ENCODE measurements at places on chromosomes 6 and 20. TPM values are rescaled to one million over a fixed set of nuclear protein-coding genes. Genes with fewer than 3 reads are reported as not detected.

- no peak for DNase-seq
Measured at GRCh38 chr6:85472744-85473143, 22.9 kb downstream of the NT5E start.

GRCh38 chr6:125077453-125077852 lies 76.1 kb upstream of the TPD52L1 start:
- DNase-seq = no peak

Gene DSE
- 40.9 TPM for polyA plus RNA-seq

Gene RBBP8NL
- polyA plus RNA-seq = 2.7 TPM

- no peak for DNase-seq
Measured at GRCh38 chr6:40586369-40587201, 579 bp downstream of the LRFN2 start.

Gene RIPOR3
- polyA plus RNA-seq = 8.5 TPM

DNA sequence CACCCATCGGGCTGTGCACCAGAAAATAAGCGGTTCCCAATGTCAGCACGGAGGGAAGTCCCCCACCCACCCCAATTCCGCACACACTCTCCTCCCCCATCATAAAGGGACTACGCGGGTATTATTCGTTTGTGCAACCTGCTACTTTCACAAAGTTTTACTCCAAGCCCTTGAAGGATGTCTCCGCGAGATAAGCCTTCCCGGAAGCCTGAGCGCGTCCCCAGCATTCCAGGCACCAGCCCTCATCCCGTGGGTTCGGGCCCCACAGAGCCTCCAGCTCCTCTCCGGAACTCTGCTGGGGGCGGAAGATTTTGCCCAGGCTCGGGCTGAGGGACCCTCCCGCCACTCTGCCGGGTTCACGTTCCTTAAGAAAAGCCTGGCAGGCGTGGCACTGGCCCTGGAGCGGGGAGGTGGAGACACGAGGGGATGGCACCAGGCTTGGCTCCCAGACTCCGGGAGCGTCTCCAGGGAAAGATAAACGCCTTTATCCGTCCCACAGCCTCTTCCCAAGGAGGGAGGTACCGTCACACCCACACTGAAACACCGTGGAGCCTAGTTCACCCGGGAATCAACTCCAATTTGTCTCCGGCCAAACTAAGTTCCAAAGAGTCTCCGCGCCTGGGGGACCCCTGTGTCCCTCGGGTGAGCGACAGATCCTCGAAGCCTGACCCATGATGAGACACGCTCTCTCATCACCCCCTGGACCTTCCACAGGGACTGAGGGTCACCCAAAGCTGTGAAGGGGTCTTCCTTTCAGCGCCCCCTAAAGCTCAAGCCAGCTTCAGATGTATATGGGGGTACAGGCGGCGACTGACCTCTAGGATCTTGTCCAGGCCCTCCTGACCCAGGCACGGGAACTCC lies 934 bp downstream of the KCNK5 start:
- no peak for DNase-seq

DNA sequence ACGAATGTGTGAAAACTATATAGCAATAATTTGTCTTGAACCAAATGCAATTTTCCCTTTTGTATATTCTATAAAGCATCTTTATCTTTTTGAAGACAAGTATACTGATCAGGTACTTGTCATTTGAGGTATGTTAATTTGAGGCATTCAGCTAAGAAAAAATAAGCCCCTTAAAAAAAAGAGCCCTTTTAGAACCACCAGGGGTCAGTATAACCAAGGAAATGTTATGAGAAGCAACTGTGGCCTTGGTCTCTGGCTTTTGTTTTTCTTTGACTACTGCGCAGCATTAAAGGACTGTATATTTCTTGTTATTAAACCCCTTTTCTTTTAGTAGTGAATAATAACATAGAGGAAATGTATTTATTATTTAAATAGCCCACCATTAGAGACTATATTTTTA lies 43.1 kb downstream of the CD109 start:
- DNase-seq = peak; percentile 71

DNA sequence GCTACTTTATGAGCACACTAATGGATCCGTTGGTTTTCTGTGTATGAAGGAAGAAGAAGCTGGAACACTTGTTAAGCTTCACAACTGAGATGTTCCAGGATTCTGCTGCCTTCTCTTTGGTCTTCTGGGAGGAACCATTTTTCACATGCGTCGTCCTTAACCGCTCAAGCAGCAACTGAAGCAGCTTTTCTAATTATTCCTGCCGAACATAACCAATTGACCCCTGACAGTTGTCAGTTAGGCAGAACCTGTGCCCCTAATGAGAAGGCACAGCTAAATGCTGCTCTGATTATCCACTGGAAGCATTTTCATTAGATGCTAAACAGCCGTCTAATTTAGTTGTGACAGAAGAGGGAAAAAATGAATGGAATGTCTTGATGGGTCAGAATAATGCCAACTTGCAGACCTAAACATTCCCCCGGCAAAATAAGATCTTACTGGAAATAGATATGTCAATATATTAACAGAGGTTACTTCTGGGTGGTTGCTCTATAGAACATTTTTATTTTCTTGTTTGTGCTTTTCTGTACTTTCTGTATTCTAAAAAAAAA lies 85.0 kb upstream of the SMLR1 start:
- no peak for DNase-seq

DNA sequence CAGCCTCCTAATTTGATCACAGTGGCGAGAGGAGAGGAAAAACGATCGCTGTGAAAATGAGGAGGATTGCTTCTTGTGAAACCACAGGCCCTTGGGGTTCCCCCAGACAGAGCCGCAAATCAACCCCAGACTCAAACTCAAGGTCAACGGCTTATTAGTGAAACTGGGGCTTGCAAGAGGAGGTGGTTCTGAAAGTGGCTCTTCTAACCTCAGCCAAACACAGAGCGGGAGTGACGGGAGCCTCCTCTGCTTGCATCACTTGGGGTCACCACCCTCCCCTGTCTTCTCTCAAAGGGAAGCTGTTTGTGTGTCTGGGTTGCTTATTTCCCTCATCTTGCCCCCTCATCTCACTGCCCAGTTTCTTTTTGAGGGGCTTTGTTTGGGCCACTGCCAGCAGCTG lies 28.7 kb downstream of the SAYSD1 start:
- DNase-seq = no peak

Gene TEAD3
- 62.5 TPM for polyA plus RNA-seq

GRCh38 chr6:12545619-12546409 lies 170.8 kb upstream of the PHACTR1 start:
- DNase-seq = no peak

DNA sequence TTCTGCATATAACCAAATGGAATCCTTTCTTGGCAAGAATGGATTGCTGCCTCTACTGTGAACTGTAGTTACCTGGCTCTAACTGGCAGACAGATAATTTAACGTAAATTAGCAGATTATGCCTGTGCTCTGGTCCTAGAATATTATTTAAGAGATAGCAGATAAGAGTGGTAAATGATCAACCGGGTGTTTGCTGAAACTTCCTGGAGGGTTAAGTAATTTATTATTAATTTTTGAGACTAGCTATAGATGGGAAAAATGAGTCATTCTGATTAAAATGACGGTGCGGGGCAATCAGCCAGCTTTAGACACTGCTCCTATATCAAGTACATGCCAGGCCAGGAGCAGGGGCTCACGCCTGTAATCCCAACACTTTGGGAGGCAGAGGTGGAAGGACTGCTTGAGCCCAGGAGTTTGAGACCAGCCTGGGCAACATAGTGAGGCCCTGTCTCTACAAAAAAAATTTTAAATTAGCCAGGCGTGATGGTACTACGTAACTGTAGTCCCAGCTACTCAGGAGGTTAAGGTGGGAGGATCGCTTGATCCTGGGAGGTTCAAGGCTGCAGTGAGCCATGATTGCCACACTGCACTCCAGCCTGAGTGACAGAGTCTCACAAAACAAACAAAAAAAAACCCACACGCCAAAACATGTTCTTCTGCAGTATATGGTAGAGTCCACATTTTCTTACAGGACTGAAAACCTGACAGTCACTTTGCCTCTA lies 22.6 kb downstream of the B4GALT5 start:
- no peak for DNase-seq

DNA sequence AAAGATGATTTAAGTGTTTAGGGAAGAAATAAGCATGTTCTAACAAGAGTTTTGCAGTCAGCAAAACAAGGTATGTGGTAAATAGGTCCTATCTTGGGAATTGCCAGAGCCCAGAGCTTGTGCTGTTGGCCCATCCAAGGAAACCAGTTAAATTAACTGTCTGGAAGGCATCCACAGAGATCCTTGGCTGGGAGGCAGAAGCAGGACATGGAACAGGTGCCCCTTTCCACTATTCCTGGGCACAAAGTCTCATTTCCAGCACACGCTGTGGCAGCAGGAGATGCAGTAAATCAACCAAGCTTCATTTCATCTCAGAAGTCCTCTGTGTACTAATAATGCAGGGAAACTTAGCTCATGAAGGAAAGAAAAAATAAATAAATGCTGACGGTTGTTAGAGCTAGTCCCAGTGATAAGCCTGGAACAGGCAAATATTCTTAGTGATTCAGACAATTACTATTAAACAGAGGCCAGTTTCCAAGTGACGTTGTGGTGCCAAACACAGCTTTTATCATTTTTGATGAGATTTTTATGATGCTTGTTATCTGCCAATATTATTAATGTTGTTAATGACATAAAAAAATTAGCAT lies 39.8 kb upstream of the SNAP25 start:
- DNase-seq = no peak

Gene LRP11
- polyA plus RNA-seq = 35.2 TPM

DNA sequence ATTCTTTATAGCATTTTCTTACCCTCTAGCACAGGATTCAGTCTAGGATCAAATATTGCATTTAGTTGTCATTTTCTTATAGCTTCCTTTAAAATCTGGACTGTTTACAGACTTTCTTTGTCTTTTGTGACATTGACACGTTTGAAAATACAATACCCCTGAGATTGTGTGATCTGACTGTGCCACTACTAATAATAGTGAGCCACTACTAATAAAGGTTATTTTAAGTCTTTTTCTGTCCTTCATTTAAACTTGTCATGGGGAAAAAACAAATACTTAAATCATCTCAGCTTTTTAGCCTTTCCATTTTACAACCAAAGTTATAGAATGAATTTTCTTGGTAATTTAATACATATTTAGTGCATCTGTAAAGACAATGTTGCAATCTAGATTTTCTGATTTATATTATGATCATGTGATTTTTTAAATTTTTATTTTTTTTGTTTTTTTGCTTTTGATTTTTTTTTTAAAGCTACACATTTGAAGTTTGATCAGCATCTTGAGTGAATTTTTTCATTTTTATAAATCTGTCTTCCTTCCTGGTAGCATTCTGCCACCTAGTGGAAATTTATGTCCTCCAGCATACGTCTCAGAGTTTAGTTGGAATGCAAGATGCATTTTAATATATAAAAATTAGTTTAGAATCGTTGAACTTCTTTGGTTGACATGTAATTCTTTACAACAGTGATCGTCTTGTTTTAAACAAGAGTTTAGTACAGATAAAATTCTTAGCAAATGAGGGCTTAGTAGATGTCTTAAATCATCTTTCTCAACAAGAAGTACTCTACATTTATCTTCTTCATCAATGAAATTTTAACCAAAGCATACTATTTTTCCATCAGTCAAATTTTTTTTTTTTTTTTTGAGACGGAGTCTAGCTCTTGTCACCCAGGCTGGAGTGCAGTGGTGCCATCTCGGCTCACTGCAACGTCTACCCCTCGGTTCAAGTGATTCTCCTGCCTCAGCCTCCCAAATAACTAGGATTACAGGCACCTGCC lies 119.4 kb downstream of the NCOA3 start:
- DNase-seq = peak; percentile 41

DNA sequence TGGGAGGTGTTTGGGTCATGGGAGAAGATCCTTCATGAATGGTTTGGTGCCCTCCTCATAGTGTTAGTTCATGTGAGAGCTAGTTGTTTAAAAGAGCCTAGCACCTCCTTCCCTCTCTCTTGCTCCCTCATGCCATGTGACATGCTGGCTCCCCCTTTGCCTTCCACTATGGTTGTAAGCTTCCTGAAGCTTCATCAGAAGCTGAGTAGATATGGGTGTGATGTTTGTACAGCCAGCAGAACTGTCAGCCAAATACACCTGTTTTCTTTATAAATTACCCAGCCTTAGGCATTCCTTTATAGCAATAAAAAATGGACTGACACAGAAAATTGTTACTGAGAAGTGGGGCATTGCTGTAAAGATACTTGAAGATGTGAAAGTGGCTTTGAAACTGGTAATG lies 731.1 kb upstream of the FLRT3 start:
- no peak for DNase-seq

Gene MACROD2
- polyA plus RNA-seq = 13.4 TPM

DNA sequence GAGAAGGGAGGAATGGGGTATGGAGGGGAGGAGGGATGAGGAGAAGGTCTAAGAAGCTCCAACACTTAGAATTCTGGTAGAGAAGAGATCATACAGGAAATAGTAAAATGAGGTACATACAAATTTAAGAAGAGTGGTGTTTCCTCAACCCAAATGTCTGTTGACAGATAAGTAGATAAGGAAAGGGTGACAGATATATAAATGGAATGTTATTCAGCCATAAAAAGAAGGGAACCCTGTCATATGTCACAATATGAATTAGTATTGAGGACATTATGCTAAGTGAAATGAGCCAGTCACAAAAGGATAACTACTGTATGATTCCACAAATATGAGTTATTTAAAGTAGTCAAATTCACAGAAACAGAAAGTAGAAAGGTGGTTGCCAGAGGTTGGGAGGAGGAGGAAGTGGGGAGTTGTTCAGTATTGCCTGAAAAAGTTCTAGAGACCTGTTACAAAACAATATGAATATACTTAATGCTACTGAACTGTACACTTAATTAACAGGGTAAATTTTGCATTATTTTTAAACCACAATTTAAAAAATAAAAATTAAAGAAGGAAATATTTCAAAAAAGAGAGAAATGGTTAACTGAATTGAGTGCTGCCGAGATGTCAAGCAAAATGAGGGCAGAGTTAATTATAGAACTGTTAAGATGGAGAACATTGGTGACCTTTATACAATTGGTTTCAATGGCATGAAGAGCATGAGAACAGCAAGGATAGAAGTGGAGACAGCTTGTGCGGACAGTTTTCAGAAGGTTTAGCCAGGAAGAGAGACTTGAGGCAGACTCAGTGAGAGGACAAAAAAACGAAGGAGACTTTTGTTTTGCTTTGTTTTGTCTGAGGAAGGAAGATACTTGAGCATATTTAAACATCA lies 47.6 kb upstream of the ADGRF4 start:
- DNase-seq = no peak

Gene NKX2-2
- polyA plus RNA-seq = not detected

All from renal pelvis (tissue), 12 donors.